Mesenchymal stem cell (in vitro differentiated cells and primary cell): ENCODE measurements at places on chromosomes 3 and 15.
A peak's percentile ranks its signal among the peaks of the same experiment; 100 is the strongest.

GRCh38 chr15:100771746-100772145 is 107.9 kb upstream of the ALDH1A3 start:
- no peaks in the 10 kb centered on the region for H3K4me1 ChIP-seq
- H3K27ac ChIP-seq: no peak overlapping the region
- no peak for DNase-seq
- no peaks in the 10 kb centered on the region for H3K36me3 ChIP-seq

DNA sequence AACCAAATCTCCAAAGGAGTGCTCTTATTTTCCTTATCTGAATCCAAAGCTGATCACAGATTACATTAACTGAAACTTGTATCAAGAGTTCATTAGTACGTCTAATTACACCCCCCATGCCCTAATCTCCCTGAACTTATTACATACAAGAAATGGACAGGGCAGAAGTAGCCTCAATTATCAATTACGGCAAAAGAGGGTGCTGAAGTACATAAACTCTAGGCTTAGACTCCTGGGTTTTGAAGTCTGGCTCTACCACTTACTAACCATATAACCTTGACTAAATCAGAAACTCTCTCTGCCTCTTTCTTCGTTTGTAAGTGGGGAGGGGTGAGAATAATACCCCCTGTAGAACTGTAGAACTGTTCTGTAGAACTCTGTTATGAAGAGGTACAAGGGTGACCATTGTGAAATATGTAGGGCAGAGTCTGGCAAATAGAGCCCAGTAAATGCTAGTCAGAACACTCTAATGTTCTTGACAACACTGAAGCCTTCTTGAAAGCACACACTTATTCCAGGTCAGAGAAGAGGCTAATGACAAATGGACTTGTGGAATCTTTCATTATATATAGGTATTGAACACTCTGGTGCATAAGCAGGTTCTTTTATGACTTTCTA is 19.6 kb upstream of the OR5K4 start:
- H3K4me1 ChIP-seq: no peaks in the 10 kb centered on the region
- DNase-seq: no peak
- H3K27ac ChIP-seq: no peak overlapping the region
- H3K4me3 ChIP-seq: no peak overlapping the region
- H3K27me3 ChIP-seq: peaks cover 20% of the 10 kb centered on the region

GRCh38 chr15:77858792-77859490 is 218.6 kb downstream of the TBC1D2B start:
- H3K4me1 ChIP-seq: peaks cover 9% of the 10 kb centered on the region
- H3K36me3 ChIP-seq: no peaks in the 10 kb centered on the region
- H3K4me3 ChIP-seq: no peak overlapping the region
- H3K27me3 ChIP-seq: peaks cover 27% of the 10 kb centered on the region
- no peak overlapping the region for H3K27ac ChIP-seq
- peak; percentile 11 for DNase-seq

DNA sequence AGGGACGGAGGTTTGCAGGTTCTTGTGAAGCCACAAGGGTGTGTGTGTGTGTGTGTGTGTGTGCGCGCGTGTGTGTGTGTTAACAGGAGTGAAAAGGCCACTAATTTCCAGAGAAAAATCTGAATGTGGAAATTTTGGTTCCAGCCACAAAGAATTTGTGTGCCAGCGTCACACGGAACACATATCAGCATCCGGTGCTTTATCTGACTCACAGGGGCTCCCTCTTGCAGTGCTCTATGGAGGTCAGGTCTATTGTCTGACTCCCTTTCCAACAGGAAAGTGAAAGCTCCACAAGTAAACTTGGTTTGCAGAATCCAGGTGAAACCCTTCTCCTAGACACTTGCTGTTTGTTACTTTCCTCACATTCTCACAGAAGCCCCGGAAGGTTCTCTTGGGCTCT is 6.2 kb downstream of the CLDN11 start:
- H3K36me3 ChIP-seq: peaks cover 93% of the 10 kb centered on the region
- no peak overlapping the region for H3K27ac ChIP-seq
- H3K4me3 ChIP-seq: peak overlapping the region; percentile 93
- H3K27me3 ChIP-seq: no peaks in the 10 kb centered on the region
- peaks cover 2% of the 10 kb centered on the region for H3K4me1 ChIP-seq

DNA sequence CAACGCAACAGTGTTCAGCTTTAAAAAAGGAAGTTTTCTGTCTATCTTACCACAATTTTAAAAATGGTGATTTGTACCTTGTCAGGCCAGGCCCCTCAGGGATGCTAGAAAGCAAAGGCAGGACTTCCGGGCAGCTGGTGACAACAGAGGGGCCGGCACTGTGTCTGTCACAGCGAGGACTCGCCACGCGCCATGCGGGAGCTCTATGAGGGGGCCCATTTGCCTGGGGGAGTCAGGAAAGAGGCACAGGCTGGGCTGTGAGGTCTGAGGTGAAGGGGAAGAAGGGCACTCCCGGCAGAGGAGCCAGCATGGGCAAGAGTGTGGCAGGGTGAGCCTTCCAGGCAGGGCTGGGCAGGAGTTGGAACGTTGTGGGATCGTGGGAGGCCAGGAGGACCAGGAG is 7.0 kb downstream of the IQSEC1 start:
- no peaks in the 10 kb centered on the region for H3K36me3 ChIP-seq
- peaks cover 6% of the 10 kb centered on the region for H3K4me1 ChIP-seq
- H3K4me3 ChIP-seq: no peak overlapping the region
- DNase-seq: no peak

GRCh38 chr15:40323953-40324937 is 753 bp downstream of the INAFM2 start:
- H3K36me3 ChIP-seq: peaks cover 4% of the 10 kb centered on the region
- H3K4me1 ChIP-seq: peaks cover 24% of the 10 kb centered on the region
- H3K27me3 ChIP-seq: peaks cover 3% of the 10 kb centered on the region
- H3K4me3 ChIP-seq: peak overlapping the region; percentile 81

DNA sequence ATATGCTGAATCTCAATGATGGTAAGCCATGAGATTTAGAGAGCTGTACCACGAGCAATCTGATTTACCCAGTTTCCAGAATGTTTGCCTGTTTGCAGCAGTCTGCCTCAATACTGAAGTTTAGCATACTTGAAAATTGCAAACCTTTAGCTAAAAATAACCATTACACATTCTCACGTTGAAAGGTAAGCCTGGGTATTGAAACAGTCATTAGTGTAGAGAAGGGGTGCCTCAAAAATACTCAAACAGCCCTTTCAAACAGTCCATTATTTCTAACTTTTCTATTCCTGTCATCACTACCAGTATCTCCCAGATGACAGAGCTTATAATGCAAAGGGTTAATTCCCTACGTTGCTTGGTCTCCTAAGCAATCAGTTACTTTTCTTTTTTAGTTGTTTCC is 111.8 kb upstream of the MBNL1 start:
- no peaks in the 10 kb centered on the region for H3K36me3 ChIP-seq
- no peak overlapping the region for H3K4me3 ChIP-seq
- no peaks in the 10 kb centered on the region for H3K27me3 ChIP-seq
- no peaks in the 10 kb centered on the region for H3K4me1 ChIP-seq
- no peak overlapping the region for H3K27ac ChIP-seq

DNA sequence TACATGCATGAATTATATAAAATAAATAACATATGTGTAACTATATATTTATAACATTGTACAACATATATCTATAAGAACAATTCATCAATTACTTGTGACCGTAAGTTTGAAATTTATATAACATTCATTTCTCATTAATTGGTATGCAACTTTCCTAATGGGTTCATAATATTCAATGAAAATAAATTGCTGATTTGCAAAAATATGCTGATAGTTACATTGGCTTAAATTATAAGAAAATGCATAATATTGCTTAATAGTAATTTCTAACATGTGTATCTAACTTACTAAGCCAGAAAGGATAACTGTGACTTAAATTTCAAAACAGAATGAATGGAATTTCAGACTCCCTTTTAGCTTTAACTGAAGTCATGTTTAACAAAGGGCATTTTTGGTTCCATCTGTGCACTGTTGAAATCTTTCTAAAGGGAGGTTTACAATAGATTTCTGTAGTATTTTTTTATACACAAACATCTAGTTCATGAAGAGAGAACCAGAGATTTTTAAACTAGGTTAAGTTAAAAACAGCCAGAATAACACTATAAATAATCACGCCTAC is 310.9 kb downstream of the TBC1D5 start:
- DNase-seq: no peak
- H3K4me1 ChIP-seq: no peaks in the 10 kb centered on the region
- H3K4me3 ChIP-seq: no peak overlapping the region
- no peak overlapping the region for H3K27ac ChIP-seq
- H3K36me3 ChIP-seq: peaks cover 3% of the 10 kb centered on the region
- H3K27me3 ChIP-seq: no peaks in the 10 kb centered on the region

GRCh38 chr15:85149465-85150129 is 167.9 kb downstream of the PDE8A start:
- H3K36me3 ChIP-seq: no peaks in the 10 kb centered on the region
- no peak for DNase-seq
- no peaks in the 10 kb centered on the region for H3K27me3 ChIP-seq
- H3K4me1 ChIP-seq: no peaks in the 10 kb centered on the region
- H3K4me3 ChIP-seq: no peak overlapping the region

DNA sequence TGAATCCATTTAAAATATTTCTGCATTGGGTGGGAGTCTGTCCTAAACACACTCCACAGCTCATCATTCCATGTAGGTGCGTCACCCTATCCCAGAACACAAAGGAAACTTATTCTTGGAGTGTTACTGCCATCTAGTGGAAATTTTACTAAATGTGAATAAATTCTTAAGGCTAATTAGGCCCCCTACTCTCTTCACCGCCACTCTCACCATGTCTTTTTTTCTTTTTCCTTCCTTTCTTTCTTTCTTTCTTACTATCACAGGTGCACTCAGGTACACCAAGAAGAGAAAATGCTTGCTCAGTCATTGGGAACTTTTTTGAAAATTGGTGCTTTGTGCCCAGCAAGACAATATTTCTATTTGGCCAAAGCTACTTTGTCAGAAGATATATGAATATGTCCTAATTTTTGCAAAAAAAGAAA is 26.4 kb upstream of the ATP8B4 start:
- no peak overlapping the region for H3K27ac ChIP-seq
- H3K4me3 ChIP-seq: no peak overlapping the region
- H3K36me3 ChIP-seq: no peaks in the 10 kb centered on the region
- H3K27me3 ChIP-seq: no peaks in the 10 kb centered on the region
- DNase-seq: peak; percentile 86

DNA sequence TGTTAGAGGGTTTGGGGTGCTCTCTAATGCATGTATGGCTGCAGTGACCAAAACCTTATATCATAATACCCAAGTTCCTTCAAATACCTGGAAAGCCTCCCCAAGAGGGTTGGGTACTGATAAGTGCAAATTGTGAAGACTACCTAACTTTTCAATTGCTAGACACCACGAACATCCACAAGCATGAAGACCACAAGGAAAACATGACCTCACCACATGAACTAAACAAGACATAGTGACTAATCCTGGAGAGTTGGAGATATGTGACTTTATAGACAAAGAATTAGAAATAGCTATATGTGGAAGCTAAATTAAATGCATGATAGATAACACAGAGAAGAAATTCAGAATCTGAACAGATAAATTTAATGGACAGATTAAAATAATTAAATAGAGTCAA is 23.9 kb upstream of the AADACL2 start:
- DNase-seq: peak; percentile 72
- no peaks in the 10 kb centered on the region for H3K27me3 ChIP-seq
- no peaks in the 10 kb centered on the region for H3K36me3 ChIP-seq
- no peaks in the 10 kb centered on the region for H3K4me1 ChIP-seq
- no peak overlapping the region for H3K27ac ChIP-seq

DNA sequence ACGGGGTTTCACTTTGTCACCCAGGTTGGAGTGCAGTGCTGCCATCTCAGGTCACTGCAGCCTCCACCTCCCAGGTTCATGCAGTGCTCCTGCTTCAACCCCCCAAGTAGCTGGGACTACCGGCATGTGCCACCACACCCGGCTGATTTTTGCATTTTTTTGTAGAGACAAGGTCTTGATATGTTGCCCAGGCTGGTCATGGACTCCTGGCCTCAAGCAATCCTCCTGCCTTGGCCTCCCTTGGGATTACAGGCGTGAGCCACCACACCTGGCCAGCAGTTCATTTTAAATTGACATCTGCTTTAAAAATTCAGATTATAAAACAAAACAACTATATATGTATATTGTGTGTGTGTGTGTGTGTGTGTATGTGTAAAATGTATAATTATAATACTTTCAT is 38.3 kb downstream of the CALML4 start:
- H3K27me3 ChIP-seq: no peaks in the 10 kb centered on the region
- H3K36me3 ChIP-seq: peaks cover 7% of the 10 kb centered on the region
- no peak overlapping the region for H3K27ac ChIP-seq
- DNase-seq: no peak

DNA sequence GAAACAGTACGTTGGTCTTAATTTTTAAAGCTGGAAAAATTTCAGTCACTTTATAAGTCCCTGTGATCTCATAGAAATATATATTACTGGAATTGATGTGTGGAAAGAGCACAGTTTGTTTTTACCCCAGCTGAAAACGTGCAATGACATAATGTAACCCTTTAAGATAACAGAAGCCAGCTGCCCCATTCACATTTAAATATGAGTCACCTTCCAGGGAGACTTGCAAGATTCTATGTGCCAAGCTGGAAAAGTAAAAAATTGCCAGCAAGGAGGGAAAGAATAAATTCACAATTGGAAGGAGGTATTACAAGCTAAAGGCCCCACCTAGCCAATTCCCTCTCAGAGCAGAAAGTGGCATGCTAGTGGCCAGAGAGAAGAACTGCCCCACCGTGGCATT is 50.2 kb downstream of the SAMMSON start:
- peak; percentile 52 for DNase-seq
- H3K4me1 ChIP-seq: peaks cover 1% of the 10 kb centered on the region
- H3K4me3 ChIP-seq: no peak overlapping the region
- H3K27ac ChIP-seq: no peak overlapping the region
- no peaks in the 10 kb centered on the region for H3K27me3 ChIP-seq

DNA sequence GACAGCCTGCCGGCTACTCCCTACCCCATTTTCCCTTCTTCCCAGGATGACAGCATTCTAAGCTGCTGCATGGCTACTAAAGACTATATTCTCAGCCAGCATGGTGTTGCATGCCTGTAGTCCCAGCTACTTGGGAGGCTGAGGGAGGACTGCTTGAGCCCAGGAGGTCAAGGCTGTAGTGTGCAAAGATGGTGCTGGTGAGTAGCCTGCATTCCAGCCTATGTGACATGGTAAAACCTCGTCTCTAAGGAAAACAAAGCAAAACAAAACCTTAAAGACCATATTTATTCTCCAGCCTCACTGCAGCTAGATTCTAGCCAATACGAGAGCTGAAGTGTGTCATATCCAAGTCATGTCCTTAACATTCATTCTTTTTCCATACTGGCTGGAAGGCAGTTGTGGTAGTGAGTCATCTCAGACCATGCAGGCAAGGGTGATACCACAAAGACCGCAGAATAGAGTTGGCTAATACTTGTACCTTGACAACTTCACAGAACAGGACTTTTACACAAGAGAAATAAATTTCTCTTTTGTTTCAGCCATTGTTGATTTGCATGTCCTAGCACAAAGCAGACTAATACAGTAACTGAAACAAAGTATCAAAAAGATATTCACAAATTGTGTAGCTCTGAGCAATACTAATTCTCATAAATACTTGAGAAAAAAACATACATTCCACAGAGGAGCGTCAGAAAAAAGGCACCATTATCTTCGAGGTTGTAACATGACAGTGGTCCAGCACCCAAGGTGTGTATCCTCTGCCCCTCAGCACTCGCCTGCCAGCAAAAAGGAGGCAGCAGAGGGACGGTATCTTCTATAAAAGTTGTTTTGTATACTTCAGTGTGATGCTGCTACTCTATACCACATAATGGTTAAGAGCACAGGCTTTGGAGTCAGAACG is 14.8 kb downstream of the PBRM1 start:
- peak overlapping the region; percentile 98 for H3K27ac ChIP-seq
- H3K36me3 ChIP-seq: peaks cover 13% of the 10 kb centered on the region
- DNase-seq: peak; percentile 100
- peaks cover 5% of the 10 kb centered on the region for H3K4me1 ChIP-seq

- peaks cover 7% of the 10 kb centered on the region for H3K36me3 ChIP-seq
- no peak overlapping the region for H3K4me3 ChIP-seq
- peak overlapping the region; percentile 17 for H3K27ac ChIP-seq
- no peaks in the 10 kb centered on the region for H3K27me3 ChIP-seq
- peaks cover 40% of the 10 kb centered on the region for H3K4me1 ChIP-seq
Observed at GRCh38 chr15:68640791-68641331, 62.1 kb downstream of the CORO2B start.
